ENCODE measurements at places on chromosomes 6 and 20.

DNA sequence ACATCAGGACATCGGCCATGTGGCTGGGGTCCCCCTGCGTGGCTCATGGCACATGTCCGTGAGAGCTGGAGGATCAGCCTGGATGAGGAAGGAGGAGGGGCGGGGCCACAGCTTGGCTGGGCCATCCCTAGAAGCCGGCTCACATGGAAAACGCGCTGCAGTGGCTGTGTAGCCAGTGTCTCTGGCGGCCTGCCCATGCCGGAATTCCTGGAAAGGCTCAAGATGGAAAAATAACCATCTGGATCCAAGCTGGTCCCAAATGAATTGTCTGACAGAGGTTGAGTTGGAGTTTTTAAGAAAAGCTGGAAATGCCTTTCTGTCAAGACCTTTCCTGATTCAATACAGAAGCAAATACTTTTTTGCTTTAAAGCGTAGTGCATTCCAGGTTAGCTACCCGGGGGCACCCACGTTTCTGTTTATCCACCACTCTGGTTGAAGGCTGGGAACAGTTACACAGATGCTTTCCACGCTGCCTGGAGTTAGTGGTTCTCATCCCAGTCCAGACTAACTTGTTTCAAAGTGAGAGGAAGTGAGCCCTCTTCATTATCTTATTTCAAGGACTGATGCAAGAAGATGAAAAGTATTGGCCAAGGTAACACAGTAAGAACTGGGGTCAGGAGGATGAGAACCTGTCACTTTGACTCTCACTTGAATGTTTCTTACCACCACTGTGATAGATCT lies 99.0 kb downstream of the GMPR start:
- no peak for DNase-seq

DNA sequence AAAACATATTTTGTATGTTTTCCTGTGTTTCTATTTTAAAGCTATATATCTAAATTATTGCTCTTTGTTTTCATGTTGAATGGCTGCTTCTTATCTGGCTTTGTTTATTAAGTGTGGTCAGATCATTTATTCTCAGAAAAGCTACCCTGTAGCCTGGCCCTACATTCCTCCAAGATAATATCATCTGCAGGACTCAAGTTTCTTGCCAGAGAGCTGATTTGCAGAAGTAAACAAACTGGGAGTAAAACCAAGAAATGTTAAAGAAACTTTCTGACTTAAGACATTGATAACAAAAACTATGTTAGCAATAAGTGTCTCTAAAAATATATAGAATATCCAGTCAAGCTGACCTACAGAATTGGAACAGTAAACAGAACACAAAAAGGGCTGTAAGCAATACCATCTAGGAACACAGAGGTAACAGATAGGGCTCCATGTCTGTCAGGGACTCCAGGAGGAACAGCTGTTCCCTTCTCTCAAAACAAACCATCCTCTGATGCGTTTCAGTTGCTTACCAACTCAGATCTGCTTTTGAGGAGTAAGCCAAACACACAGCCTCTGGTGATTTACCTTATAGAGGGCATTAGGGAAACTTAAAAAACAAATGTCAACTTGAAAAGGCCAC lies 17.5 kb upstream of the CEP85L start:
- DNase-seq = peak; percentile 43

- no peak for DNase-seq
Observed at GRCh38 chr6:70680396-70680795, 12.7 kb downstream of the SMAP1 start.

GRCh38 chr6:26349964-26350857 lies 14.8 kb upstream of the BTN3A2 start:
- peak; percentile 84 for DNase-seq

DNA sequence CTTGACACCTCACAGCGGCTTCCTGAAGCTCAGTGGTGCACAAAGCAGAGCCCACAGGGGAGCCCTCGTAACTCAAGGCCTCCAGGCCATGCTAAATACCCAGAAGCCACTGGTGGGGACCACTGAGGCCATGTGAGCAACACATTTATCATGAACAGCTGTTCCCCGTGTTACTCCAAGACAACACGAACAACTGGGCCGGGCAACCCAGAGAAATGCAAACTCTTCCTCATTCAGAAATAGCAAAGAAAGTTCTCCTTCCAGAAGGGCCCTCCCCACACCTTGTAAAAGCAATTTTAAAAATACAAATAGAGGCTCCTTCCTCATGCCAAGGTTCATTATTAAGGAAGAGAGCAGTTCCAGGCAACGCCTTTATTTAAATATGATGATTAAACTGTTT lies 36.3 kb upstream of the SLCO4A1 start:
- no peak for DNase-seq

GRCh38 chr6:1110164-1110563 lies 201.7 kb upstream of the FOXQ1 start:
- DNase-seq = no peak

DNA sequence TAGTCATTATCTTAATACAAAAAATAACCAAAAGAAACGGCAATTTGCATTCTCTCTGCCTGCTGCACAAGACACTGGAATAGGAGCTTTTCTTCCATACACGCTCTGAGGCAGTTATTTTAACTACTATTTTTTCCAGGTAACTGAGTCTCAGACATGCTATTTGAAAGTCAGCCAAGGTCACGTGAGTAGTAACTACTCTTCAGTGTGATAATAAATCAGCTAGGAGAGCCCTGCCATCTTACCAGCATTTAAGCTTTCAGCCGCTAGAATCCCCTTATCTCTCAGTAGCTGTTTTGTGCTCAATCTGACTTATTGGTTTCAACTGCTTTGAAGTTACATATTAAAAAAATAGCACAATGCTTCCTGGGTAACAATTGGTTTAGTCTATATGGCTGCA lies 84.5 kb downstream of the NRN1 start:
- no peak for DNase-seq

GRCh38 chr20:11155156-11155756 lies 481.5 kb upstream of the JAG1 start:
- DNase-seq = no peak

GRCh38 chr6:104784884-104785283 lies 74.8 kb downstream of the HACE1 start:
- DNase-seq = no peak

GRCh38 chr6:170369403-170369802 lies 62.8 kb downstream of the FAM120B start:
- no peak for DNase-seq

DNA sequence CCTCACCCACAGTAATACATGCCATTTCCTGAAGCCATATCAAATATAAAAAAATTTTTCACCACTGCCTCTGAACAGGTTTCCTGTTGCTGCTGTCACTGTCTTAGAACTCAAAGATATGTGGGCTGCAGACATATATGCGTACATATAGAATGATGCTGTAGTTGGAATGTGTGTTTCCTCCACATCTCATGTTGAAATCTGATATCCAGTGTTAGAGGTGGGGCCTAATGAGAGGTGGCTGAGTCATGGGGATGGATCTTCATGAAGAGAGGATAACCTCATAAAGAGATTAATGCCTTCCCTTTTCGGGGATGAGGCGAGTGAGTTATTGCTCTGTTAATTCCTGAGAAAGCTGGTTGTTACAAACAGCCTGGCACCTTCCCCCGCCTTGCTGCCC lies 7.7 kb upstream of the SCP2D1 start:
- DNase-seq = peak; percentile 17

DNA sequence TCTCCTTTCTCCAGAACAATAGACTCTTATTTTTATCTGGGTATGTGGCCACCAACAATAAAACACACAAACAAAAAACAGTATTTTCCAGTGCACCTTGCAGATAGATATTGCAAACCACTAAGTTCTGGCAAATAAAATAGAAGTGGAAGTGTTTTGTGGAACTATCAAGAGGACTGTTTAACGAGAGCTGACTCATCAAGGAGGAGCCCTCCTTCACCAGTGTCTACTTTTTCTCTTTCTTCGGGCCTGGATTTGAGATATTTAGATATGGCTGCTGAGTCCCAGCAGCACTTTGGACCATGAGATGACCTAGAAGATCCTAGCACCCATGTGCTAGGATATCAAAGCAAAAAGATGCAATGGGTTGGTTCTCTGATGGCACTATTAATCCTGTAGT lies 154.7 kb downstream of the AIG1 start:
- no peak for DNase-seq

GRCh38 chr20:39282619-39283092 lies 320.5 kb downstream of the DHX35 start:
- DNase-seq = peak; percentile 60

- DNase-seq = no peak
Observed at GRCh38 chr20:49633643-49634042, 65.7 kb upstream of the PTGIS start.

DNA sequence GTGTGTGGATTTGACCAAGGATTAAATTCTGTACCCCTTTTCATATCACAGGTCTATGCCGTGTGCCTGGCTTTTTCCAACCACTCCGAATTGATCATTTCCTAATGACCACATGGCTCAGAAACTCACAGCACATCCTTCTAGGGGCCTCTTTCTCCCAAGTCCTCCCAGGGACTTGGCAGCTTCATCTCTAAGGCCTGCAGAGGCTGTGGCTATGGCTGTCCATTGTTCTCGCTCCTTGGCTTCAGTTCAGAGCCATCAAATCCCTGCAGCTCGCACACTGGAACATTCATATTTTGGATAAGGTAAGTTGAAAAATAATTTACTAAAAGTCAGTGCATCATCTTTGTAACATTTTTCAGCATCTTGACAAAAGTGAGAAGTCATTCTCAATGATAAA lies 497.2 kb upstream of the CDH4 start:
- no peak for DNase-seq

DNA sequence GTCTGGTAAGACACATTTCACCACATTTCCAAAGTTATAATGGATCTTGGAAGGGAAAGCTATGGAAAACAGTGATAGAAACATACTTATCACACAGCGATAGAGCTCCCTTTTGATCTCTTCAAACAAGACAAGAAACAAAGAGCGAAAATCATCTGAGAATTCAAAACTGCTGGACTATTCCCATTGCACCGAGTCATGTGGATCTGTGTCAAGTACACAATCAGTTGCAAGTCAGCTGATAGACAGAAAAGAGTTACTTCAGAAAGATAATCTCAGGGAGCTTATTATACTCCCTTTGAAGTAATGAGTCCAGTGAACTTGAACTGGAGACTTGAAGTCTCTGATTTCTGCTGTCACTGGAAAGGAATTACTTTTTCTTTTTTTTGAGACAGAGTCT lies 89.7 kb upstream of the GCM1 start:
- no peak for DNase-seq

DNA sequence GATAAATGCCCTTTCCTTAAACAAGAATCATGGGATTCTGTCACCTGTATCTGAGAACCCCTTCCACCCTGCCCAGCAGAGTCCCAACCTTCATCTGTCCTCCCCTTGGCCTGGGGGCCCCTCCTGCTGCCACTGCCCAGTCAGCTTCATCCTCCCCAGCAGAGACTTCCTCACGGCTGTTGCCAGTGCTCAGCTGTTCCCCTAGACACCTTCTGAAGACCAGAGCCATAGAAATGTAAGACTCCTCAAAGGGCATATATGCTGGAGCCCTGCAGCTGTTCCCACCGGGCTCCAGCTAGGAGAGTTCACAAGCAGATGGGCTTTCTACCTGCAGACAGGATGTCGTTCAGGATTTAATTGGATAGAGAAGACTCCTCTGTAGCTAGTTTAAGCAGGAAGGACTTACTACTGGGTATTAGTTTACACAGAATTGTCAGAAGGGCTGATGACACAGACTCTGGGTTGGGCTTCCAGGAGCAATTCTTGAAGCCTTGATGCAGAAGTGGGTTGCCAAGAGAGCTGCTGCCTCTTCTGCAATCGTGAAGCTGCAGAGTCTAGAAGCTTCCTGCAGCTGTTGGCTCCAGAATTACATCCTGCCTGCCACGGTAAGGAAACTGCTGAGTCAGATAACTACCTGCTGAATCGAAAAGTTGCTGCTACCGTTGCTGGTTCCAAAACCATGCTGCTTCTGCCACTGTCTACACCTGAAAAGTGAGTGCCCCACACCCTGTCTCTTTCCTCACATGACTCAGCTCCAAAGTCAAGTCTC lies 57.1 kb upstream of the MLN start:
- DNase-seq = peak; percentile 22
